Activated CD4-positive, CD25-positive, alpha-beta regulatory T cell treated with anti-CD3 and anti-CD28 coated beads, Interleukin-2, amount 50 U/mL, for 24 hours (primary cell): ENCODE measurements at places on chromosomes 2 and 18.

DNA sequence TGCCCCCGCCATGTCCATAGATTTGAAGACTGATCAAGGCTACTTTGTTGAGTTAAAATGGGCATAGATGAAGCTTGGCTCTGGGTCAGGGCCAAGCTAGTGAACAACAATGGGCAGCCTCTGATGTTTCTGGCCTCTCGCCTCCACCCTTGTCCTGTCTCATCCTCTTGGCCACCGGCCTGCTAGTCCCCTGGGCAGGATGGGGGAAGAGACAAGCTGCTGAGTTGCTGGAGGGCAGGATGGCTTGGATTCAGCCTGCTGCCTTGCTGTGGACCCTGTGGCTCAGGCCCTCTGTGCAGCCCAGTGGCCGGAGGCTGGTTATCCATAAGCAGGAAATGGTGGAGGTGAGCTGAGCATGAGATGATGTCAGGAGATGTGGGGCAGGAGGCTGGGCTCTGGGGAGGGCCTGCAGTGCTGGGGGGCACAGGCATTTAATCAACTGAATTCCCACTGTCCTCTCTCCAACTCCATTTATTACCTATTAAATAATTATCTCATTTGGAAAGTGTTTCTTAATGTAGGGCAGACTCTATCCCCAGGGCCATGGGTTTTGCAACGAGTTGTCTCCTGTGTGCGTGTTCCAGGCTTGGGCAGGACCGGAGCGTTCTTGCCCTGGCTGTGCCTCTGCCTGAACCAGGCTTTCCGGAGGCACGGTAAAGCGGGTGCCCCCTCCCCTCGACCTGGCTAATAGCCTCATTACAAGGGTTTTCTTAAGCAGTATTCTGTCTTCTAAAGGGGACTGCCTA, 122.9 kb downstream of the GLI2 start:
- ATAC-seq, result no peak

DNA sequence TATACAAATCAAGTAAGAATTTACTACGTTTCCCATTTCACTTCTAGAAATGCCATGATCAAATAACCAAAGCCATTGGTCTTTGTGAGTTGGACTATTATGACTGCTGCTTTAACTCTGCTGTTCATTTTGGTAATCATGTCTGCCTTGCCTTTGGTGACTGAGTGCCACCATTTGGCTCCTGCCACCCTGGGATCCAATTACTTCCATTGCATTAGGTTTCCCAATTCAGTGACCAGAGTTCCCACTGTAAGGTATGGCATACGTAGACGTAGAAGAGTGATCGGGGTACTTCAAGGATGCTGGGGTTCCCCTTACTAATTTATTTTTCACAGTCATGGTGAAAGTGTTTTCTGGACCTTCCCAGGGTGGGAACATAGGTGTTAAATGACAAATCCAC, 90.1 kb downstream of the SPIRE1 start:
- ATAC-seq, result no peak

DNA sequence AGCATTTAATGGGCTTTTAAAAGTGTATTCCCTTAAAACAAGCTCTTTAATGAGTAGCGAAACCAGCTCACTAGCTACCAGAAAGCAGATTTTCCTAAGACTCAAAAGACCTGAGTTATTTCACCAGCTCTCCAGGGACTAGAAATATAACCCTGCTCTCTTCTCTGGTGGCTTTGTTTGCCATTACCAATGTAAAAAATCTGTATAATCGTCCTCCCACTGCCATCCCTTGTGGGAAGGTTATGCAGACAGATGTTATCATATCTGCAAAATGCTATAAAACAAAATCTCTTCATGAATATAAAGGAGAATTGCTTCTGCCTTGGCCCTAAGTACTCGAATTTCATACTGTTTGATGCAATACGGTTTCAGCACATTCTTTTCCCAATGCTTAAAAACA, 335.2 kb downstream of the NUP35 start:
- ATAC-seq, result no peak

DNA sequence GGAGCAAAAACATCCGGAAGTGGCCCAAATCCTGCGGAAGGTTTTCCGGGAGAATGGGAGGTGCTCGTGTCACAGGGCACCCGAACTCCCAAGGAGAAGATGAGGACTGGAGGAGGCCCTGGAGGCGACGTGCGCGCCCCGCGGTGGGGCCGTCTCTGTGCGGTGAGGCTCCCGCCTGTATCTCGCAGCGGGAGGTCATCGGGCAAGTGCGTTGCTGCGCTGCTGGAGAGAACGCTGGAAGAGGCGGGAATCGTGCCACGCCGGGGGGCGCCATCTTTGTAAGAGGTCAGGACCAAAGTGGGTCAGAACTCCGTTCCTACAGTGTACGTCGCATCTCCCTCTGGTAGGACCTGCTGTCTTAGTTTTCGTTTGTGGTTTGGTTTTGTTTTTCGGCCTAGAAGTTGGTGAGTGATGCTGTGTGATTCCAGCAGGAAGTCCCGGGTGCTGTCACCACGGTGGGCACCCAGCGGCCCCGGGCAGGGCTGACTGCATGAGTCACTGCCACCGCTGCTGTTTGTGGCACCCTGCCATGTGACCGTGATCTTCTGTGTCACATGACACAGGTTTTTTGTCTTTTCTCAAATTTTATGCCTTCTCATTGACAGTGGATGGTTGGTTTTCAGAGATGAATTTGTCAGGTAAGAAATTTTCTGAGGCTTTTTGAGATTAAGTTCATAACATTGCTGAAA, 21.5 kb upstream of the ATP9B start:
- no peak for ATAC-seq

DNA sequence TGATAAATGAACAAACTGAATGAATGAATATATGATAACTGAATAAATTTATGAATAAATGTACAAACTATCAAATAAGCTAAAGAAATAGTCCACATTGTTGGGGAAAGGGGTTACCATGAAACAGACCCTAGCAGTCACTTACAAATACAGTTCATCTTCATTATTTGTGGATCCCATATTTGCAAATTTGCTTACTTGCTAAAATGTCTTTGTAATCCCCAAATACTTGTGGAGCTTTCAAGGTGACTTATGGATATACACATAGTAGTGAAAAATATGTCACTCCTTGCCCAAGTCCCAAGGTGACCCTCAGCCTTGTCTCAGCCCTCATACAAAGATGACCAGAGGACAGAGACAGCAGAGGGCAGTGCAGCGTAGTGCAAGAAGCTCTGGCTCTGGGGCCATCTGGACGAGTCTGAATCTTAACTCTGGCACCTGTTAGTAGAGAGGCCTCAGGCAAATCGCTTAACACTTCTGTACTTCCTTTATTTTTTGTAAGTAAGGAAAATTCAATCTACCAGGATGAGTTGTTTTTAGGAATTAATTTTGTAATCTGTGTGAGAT, 3.1 kb downstream of the PAIP2B start:
- no peak for ATAC-seq

DNA sequence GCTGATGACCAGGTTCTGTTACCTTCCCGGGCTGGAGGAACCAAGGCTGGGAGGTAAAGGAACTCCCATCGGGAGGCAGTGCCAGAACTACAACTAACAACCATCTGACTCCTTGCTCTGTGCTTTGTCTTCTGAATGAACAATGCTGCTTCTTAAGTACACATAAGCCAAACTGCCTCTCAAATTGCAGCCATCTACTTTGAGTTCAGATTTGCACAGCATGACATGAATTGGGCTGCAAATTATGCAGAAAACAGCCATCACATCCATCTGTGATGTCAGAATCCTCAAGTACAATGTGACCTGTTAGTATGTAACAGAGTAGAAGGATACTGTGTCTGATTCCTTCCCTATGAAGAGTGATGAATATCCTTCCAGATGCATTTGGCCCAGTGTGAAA, 290.6 kb downstream of the ZNF521 start:
- ATAC-seq, result no peak

GRCh38 chr2:73021371-73022010, 50.0 kb downstream of the SFXN5 start:
- ATAC-seq, result no peak

- ATAC-seq, result no peak
These were observed 1.7 kb upstream of the HOXD13 start for GRCh38 chr2:176090862-176091261.

GRCh38 chr2:109341355-109342255, 212.6 kb downstream of the SH3RF3 start:
- no peak for ATAC-seq

DNA sequence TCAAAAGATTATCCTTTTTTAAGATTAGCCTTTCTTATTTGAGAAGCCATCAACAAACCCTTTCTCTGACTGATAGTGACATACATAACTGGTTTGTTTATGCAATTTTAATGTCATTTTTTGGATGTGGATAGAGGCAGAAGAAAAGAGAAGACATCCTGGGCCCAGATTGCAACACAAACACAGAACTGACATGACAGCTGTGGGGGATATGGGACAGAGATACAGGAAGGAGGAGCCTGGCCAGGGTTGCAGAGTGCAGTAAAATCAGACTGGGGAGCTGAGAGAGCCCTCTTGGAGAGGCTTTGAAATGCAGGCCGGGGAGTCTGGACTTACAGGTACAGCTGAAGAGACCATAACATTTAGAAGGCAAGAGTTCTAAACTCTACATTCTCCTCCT, 65.1 kb downstream of the SIGLEC15 start:
- no peak for ATAC-seq

GRCh38 chr2:240796543-240797499, 23.2 kb downstream of the KIF1A start:
- ATAC-seq, result no peak

- no peak for ATAC-seq
These were observed 67.7 kb downstream of the EDAR start for GRCh38 chr2:108921096-108922030.

- no peak for ATAC-seq
These were observed 107.2 kb upstream of the CDH2 start for GRCh38 chr18:28284132-28284531.

GRCh38 chr2:98571796-98572195, 36.5 kb downstream of the COA5 start:
- no peak for ATAC-seq

DNA sequence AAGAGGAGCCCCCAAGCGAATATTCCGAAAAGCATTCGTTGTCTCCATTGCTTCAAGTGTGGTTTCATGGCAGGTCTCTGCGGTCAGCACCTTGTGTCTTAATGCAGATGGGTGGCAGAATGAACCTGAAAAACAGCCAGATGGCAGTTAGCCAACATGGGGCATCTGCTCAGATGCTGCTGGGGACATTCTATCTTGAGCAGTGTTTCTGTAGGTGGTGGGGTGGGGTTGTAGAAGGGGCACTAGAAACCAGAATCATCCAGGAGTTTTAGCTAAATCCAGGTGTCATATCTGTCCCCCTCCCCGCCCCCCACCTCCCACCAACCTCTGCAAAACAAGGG, 42.1 kb downstream of the ST6GAL2 start:
- no peak for ATAC-seq

DNA sequence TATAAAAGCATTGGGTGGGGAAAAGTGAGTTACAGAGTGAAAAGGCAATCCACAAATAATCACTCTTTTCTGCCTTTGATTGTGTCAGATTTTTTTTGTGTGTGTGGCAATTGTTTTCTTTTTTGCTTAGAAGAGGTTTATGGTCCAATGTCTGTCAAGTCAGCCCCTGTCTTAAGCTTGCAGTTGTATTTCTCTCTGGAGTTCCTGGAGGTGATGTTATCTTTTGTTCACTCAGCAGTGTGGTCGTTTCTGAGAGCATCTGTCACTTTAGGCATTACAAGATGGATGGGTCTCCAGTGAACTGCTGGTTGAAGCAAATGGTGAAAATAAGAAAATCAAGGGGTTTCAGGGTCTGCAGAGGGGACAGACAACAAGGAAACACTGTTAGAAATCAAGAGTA, 121.3 kb downstream of the GREB1L start:
- ATAC-seq, result no peak

DNA sequence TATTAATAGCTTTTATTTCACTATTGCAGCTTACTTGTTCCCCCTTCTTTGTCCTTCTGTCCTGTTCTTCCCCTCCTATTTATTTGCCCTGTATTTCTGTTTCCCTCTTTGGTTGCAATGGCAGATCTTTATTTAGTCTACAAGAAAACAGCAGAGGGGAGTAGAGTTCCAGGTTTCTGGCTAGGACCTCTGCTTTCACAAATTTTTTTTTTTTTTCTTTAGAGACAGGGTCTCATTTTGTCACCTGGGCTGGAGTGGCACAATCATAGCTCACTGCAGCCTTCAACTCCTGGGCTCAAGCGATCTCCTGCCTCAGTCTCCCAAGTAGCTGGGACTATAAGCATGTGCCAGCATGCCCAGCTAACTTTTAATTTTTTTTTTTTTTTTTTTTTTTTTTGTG, 188.1 kb upstream of the SPRED2 start:
- no peak for ATAC-seq

DNA sequence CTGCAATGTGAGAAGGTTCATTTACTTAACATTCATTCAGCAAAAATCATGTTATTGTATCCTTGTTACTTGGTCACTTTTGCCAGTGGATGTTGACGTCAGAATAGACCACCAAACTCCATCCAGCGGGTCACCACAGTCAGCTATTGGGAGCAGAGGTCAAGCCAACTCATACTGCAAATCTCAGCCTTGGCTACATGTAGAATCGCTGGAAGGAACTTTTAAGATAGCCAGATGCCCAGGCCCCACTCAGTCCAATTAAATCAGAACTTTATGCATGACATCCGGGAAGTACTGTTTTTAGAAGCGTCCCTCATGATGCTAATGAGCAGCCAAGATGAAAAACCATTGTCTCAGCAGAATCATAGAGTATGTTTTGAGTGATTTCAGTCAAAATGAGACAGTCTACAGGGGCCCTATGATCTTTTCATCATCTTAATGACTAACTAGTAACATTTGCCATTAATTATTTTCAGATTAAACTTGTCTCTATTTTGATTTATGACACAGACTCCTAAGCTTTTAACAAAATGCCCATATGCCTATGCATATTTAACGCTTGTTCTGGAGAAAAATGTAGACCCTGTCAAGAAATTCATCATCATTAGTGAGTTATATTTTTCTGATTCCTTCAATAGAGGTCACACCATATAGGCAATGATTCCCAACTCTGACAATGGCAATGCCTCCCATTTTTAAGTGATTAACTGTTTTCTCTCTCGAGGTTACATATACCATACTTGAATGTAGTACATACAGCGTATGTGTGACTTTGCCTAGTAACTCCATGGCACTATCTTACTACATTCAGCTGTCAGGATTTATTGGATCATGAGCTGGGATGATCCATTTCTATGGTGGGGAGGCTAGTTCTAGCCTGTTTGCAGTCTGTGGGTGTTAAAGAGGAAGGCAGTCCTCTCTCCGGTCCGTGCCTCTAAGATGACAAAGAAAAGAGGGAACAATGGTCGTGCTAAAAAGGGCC, 63.7 kb upstream of the CCBE1 start:
- no peak for ATAC-seq

DNA sequence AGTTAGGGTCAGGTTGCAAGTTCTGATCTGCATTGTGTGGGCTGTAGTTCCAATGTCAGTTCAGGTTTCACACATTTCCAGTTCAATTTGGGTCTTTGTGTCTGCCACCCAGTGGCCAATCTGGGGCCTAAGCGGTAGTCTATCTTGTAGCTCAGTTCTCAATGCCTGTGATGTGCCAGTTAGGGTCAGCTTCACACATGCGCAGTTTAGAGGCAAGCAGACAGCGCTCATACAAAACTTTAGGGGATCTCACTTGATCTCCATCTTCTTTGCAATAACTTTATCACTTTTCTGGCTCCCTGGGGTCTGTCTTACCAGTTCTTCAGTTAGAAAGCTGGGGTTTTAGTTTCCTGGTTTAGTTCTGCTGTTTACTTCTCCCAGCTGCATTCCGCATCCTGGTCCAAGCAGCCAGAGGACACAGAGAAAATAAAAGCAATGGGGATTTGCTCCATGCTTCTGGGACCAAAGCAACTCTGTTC, 11.0 kb upstream of the ZNF24 start:
- peak; percentile 88 for ATAC-seq
